Iris pigment epithelial cell (primary cell): ENCODE measurements at places on chromosomes 2 and 18.
A peak's percentile ranks its signal among the peaks of the same experiment; 100 is the strongest.

DNA sequence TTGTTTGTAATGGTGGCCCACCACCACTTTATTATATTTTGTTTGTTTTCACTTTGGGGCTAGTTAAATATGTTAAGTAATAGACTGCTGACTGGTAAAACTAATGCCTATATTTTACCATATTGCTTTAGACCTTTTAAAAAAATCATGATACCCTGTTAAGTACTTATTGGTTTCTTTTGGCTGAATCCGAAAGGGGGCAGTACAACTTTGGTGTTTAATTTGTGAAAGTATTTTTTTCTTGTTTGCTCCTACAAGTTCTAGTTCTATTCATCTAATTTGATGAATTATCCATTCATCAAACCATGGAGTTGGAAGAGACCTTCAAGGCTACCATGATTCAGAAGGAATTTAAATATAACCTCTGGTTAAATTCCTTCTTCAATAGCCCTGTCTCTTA lies 147.0 kb downstream of the MBD5 start:
- no peak for DNase-seq

- DNase-seq = no peak
Observed at GRCh38 chr2:230944123-230944653, 19.1 kb upstream of the GPR55 start.

DNA sequence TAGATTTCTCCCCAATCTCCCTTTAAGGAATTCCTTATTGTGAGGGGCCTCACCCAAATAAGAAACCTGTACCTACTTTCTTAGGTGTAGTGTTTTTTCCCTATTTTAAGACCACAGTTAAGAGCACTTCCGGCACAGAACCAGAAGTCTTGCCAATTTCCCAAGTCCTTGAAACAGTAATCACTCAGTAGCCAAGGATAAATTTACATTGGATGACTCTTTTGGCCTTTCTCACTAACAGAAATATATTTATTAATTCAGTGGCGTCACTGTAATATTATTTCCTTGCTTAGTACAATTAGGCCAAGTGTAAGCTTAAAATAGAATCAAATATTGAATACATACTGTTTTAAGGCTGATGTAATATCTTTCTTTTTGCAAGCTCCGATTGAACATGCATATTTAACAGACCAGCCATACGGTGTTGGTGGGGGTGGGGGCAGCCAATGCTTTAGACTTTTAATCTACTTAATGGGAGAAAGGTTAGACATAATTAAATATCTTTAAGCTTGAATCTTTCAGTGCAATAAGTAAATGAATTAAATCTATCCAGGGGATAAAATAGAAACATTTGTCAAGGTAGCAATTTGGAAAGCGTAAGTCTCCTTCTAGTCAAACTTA lies 50.8 kb upstream of the ITGA6 start:
- no peak for DNase-seq

GRCh38 chr18:61541673-61542072 lies 208.4 kb downstream of the CDH20 start:
- peak; percentile 12 for DNase-seq

DNA sequence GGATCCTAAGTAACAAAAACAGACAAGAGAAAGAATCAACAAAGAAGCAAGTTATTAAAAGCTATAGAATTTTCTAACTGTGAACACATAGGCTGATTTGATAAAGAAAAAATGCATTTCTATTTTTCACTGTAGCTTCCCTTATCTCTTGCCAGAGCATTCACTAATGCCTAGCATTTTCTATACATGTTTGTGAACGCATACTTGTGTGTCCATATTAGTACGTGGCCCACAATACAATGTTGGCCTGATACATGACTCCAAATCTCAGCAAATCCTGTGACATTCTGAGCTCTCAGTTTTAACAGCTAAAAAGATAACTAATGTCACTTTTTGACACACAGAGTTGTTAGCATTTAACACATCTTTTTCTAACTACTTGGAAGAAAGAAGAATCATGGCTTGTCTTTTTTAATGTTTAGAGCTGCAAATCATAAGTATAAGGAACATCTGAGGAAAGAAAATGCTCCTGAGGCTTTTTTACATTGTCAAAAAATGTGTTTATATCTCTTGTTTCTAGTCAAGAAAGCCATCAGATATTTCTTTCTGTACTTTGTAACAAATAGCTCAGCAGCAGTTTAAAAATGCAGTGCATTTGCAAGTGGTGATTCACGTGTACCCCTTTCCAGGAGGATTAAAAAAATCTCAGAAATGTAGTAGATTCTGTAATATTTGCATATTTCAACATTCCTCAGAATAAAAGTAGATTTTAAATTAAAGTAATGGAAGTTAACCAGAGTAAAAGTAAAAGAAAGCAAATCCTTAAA lies 1646.8 kb upstream of the TMEFF2 start:
- peak; percentile 78 for DNase-seq

DNA sequence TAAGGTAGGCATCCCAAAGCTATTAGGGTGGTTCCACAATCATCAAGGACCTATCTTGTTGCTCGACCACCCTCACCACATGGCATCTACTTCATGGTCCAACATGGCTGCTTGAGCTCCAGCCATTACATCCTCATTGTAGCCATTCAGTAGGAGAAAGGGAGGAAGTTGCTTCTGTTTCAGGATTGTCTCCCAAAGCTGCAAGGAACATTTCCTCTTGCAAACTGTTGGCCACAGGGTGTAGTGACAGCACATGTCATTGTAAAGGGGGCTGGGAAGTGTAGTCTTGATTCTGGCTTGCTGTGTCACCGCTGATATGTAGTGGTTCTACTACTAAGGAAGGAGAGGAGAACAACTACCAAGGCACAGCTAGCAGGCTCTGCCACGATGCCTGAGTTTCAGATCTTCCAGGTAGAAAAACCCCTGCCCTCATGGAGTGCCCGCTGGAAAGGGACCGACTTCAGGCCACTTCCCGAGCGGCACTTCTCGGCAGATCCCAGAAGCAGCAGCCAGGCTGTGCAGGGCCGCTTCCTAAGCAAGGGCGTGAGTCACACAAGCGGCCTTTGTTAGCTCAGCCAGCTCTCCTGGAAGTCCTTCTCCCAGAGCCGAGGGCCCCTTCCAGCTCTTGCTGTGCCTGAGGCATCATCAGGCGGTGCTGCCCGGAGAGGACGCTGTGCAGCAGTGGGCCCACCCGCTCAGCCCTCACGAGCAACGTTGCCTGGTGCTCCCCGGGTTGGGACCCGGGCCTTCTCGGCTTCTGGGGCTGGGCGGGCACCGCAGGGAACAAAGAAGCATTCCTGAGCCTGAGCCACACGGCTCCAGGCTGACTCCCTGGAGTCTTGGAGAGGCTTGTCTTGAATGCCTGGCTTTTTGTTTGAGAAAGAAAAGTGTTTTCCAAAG lies 58.2 kb downstream of the HS6ST1 start:
- peak; percentile 80 for DNase-seq

GRCh38 chr2:119657466-119658145 lies 21.4 kb upstream of the TMEM177 start:
- peak; percentile 32 for DNase-seq
